ENCODE measurements at places on chromosomes 2 and 18.

DNA sequence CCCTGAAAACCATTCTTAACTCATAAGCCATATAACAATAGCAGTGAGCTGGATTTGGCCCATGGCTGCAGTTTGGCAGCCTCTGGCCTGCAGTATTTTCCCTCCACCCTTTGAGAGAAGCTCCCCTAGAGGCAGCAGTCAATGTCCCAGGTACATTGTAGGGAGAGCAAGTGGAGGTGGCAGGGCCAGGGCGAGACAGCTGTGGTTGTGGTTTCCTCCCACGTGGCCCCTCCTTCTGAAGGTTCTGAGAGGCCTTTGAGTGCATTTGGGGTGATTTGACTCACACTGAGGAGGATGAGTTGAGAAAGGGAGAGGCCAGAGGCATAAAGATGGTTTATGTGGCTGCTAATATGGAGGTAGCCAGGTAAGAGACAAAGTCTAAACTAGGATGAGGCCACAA, 45.5 kb upstream of the LDAH start:
- DNase-seq, result no peak

DNA sequence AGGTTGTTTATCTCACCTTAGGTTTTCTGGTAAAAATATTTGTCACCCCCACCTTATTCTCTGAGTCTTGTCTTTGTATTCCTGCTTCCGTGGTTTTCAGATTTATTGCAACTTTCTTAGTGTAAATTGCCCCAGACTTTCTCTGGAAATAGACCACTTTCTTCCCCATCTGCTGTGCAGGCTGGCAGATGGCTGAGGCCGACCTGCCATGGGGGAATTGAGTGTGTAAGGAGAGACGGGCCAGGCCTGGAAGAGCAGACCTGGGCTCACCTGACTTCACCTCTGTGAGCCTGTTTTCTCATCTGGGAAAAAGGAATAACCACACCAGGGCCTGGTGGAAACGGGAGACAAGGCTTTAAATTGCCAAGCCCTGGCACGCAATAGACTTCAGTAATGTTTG, 44.9 kb downstream of the ACKR3 start:
- no peak for DNase-seq

GRCh38 chr2:97914691-97915213, 81.0 kb downstream of the TMEM131 start:
- DNase-seq, result peak; percentile 25

DNA sequence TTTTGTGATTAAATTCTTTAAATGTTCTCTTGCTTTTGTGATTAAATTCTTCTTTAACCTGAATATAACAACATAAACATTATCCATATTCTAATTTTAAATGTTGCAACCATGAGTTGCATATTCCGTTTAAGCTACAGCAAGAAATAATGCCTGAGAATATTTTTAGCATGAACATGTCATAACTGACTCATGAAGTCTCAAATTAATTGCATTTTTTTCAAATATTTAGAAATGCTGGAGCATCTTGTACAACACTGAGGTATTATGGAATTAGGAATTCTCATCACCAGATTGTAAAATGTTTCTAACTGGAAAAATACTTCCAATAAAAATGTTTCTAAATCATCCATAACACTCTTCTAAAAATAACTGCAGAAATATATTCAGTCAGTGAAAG, 14.7 kb downstream of the ROCK2 start:
- DNase-seq, result no peak

GRCh38 chr2:174827371-174828369, 63.4 kb upstream of the CHRNA1 start:
- DNase-seq, result no peak

- DNase-seq, result no peak
Measured at GRCh38 chr2:221653182-221653581, 81.1 kb upstream of the EPHA4 start.

- no peak for DNase-seq
Measured at GRCh38 chr2:35548171-35548570, 807.4 kb upstream of the CRIM1 start.

GRCh38 chr18:32450026-32450691, 20.5 kb downstream of the GAREM1 start:
- no peak for DNase-seq

All from NAMALWA (cell line).